ENCODE measurements at places on chromosomes 11 and 22.

DNA sequence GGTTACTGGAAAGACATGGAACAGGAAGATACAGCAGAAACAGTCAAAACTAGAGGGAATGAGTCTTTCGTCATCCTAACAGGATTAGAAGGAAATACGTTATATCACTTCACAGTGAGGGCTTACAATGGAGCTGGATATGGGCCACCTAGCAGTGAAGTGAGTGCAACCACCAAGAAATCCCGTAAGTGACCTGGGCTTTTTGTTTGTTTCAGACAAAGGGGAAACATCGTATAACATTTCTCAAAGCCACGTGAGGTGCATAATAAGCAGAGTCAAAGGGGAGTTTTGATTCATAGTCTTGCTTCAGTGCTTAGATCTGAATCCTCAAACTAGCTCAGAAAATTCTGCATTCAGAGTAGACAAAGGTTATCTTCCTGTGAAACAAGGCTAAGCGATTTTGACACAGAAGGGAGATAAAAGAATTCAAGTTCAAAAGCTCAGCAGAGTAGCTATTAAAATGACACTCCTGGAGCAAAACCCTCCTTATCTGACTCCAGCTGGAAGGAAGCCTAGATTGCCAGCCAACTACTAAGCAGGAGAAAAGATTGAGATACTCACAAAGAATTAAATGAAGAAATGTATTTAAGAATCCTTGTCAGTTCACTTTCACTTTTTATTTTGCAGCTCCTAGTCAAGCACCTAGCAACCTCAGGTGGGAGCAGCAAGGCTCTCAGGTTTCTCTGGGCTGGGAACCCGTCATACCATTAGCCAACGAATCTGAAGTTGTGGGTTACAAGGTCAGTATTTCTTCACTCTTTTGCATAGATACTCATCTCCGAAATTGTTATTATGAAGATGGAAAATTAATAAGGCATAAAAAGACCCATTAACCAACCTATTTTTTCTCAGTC is 346.4 kb upstream of the ARHGAP42 start:
- no peak for DNase-seq

GRCh38 chr22:18068381-18068988 is 9.3 kb upstream of the PEX26 start:
- DNase-seq = no peak

- no peak for DNase-seq
Measured at GRCh38 chr22:19355413-19356157, 64.1 kb upstream of the CLTCL1 start.

DNA sequence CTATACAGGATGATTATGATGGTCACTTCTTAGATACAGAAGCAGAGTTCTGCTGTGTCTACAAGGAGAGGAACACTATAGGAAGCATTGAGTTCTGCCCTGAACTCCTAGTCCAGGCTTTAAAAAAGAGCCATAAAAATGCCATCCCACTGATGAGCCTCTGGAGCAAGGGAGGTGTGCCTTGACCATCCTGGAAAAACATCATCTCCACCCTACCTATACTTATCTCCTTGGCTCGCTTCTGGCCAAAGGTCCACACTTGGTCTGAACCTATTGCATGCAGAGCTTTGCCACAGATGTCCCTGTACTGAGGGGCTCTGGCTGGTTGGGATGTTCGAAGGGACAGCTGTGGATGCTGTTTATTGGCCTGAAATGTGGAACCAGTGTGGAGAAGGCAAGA is 4.3 kb upstream of the PEX26 start:
- no peak for DNase-seq

- DNase-seq = no peak
Measured at GRCh38 chr11:79174045-79175008, 266.5 kb downstream of the TENM4 start.

GRCh38 chr11:114483929-114484328 is 44.7 kb downstream of the REXO2 start:
- DNase-seq = no peak

- no peak for DNase-seq
Measured at GRCh38 chr11:121716060-121716459, 263.3 kb upstream of the SORL1-AS1 start.

- no peak for DNase-seq
Measured at GRCh38 chr11:108122166-108122628, 830 bp downstream of the ACAT1 start.

- no peak for DNase-seq
Measured at GRCh38 chr11:31808721-31809540, 2.2 kb downstream of the PAX6 start.

GRCh38 chr11:68501813-68502212 is 41.3 kb downstream of the PPP6R3 start:
- no peak for DNase-seq
